ENCODE measurements at places on chromosomes 3 and 15.

GRCh38 chr3:159169828-159170227 lies 368.0 kb downstream of the MFSD1 start:
- DNase-seq, result no peak

- DNase-seq, result no peak
Measured at GRCh38 chr3:57818772-57819171, 62.7 kb downstream of the SLMAP start.

GRCh38 chr15:93158097-93158900 lies 69.3 kb upstream of the RGMA start:
- no peak for DNase-seq

GRCh38 chr3:185176750-185177359 lies 24.0 kb upstream of the C3orf70 start:
- DNase-seq, result no peak

DNA sequence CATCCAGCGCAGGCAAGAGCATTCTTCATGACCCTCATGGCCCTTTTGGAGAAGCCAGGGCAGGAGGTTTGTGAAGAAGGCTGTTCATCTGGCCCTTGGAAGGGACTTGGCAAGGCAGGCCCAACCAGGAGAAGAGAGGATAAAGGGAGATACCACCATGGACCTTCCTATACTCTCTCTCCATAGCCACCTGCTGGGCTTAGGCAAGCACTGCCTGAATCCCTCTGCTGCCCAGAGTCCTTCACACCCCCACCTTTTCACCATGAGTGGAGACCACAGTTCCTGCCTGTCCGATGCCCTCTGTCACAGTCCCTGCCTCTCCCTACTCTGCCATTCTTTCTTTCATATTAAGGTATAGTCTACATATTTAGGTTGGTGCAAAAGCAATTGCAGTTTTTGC lies 10.6 kb upstream of the SFMBT1 start:
- DNase-seq, result no peak

- no peak for DNase-seq
Measured at GRCh38 chr3:87848003-87848402, 210.8 kb downstream of the CGGBP1 start.

GRCh38 chr15:65376767-65377104 lies 1.1 kb downstream of the IGDCC3 start:
- DNase-seq, result no peak

DNA sequence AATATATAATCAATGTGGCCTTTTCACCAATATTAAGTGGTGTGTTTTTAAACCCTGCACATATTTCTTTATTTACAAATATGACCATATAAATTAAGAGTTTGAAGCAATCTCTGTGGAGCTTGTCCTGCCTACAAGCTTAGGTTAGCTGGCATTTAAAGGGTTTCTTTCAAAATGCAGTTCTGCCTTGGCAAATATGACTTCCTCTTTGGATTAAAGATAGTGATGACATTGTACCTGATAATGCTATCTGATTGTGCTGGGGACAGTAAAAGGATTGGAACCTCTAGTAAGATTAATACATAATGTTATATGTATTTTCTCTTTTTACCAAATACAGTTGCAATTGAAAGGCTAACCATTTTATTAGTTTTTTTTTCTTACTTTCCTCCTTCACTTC lies 249.1 kb downstream of the OTOL1 start:
- DNase-seq, result no peak

DNA sequence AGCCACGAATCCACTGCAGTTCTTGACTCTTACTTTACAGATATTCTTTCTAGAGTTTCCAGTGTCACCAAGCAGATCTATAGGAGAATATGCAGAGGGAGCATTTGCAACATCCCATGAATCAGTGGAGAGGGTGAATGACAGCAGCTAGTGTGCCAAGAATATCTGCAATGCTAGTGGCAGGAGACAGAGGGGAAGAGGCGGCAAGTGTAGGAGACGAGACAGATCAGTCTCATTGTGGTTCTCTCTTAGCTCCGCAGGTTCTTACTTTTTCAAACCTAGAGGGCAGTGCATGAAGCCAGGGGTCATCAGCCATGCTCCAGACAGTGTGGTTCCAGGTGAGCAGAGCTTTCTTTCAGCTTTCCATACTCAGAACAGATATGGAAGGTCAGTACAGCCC lies 744 bp downstream of the ZNF619 start:
- DNase-seq, result no peak

DNA sequence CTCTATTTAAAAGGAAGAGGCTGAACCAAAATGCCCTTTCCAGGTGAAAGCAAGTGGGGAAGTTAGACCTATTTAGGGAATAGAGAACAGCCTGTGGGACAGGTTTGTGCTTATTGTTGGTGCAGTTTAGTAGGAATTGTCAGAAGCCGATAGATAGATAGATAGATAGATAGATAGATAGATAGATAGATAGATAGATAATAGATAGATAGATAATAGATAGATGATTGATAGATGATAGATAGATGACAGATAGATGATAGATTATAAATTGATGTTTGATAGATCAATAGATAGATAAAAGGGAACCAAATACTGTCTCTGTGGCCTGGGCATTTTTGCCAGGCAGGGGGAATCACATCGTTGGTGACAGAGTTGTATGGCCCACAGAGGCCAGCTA lies 42.5 kb downstream of the SH3GL3 start:
- DNase-seq, result no peak

GRCh38 chr3:8371085-8371551 lies 130.5 kb upstream of the LMCD1 start:
- DNase-seq, result no peak

GRCh38 chr15:27845535-27846369 lies 253.4 kb downstream of the OCA2 start:
- no peak for DNase-seq

DNA sequence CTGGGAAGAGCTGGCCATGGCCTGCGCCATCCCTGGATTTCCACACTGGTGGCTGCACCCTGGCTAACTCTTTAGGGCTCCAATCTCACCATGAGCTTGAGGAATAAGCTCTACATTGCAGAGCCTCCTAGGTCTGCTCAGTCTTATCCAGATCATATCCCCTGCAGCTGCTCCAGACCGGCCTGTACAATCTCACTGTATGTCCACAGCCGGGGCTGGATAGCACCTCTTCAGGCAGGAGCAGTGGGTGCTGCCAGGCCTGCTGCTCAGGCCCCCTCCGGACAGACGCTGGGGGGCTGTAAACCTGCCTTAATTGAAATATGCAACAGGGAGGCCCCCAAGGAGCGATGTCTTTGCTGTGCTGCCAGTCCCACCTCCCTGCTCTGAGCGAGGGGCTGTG lies 15.6 kb downstream of the INSYN1 start:
- no peak for DNase-seq

- DNase-seq, result no peak
Measured at GRCh38 chr3:197041875-197042488, 12.4 kb upstream of the MELTF start.

- no peak for DNase-seq
Measured at GRCh38 chr15:40944510-40945296, 8.6 kb upstream of the CHAC1 start.

DNA sequence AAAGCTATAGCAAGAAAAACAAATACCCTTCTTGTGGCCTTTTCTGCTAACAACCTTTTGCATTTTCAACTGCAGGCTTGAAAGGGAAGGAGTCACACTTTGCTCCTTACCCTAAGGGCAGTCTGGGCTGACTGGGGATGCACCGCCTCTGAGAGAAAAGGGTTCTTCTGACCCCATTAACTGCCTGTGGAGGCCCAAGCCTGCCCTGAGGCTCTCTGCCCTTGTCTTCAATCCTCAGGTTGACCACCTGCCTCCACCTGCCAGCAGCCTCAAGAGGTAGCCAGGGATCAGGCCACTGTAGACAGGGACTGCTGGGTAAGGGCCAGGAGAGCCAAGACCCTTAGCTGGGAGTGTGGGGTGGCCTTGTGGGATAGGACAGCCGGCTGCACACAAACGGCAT lies 93.8 kb downstream of the SQOR start:
- no peak for DNase-seq

DNA sequence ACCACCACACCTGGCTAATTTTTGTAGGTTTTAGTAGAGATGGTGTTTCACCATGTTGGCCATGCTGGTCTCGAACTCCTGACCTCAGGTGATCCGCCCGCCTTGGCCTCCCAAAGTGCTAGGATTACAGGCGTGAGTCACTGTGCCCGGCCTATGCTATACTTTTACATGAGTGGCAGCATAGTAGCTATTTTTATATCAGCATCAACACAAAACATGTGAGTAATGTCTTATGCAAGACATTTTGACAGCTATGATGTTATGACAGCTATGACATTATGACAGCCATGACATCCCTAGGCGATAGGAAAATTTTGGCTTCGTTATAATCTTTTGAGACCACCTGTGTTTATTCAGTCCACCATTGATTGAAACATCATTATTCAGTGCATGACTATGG lies 4.1 kb upstream of the NAALADL2 start:
- DNase-seq, result no peak

- no peak for DNase-seq
Measured at GRCh38 chr3:101976473-101976872, 127.2 kb downstream of the NFKBIZ start.

- DNase-seq, result no peak
Measured at GRCh38 chr15:27564656-27565055, 534.5 kb downstream of the OCA2 start.

GRCh38 chr15:70569091-70569713 lies 194.2 kb downstream of the UACA start:
- no peak for DNase-seq

- no peak for DNase-seq
Measured at GRCh38 chr15:95932141-95932540, 398.4 kb upstream of the NR2F2 start.

DNA sequence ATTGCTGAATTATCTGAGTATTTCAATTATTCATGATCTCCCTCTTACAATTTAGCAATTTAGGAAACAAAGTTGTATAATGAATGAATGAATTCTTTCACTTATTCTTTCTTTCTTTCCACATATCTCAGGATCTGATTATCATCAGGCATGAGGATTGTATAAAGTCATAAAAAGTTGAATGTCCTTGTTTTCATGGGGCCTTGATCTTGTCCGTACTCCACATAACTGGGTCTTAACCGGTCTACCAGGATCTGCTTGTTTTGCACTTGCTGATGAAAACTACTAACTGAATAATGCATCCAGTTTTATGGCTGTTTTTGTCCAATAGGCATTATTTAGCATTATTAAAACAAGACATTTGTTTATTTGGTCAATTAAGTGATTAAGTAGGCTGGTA lies 12.6 kb downstream of the C3orf85 start:
- no peak for DNase-seq

GRCh38 chr3:146605106-146605505 lies at the start of gene PLSCR5:
PLSCR5 (minus strand) TSS chr3:146605346; CDS start chr3:146605212, 134 bp downstream.
- no peak for DNase-seq

GRCh38 chr3:15368561-15369135 lies 36.3 kb upstream of the SH3BP5 start:
- DNase-seq, result no peak

DNA sequence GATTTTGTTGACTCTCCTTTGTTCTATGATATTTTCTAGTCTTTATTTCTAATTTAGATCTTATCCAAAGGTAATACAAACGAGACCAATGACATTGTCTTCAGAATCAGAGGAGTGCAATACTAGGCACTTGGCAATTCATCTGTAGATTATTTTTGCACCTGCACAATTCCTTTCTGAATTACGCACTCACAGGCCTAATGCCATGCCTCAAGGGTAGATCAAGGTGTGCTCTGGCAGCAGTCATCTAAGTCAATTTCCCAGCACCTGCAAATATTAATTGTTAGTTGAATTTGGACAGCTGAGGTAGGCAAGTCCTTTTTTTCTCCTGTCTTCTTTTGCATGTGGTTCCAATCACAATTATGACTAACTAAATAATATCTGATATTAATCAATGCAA lies 653.2 kb downstream of the ROBO2 start:
- no peak for DNase-seq

GRCh38 chr3:190094160-190094718 lies 26.5 kb downstream of the P3H2 start:
- no peak for DNase-seq

DNA sequence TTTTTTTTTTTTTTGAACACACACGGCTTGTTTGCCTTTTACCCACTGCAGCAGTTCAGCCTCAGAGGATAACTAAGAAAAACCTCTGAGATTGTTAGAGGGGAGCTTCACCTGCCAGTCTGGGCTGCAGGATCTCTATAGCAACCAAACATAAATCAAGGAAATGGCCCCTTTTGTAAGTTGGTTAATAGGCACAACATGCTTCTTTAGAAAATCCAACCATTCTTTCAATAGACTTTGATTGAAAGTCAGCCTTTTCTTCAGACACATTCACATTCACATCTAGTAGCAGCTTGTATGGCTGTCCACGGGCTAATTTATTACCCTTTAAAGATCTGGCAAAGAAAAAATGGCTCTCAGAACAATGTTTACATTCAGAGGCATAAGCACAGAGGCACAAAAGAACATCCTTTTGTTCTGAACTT lies 136.6 kb upstream of the RARB start:
- DNase-seq, result no peak

- no peak for DNase-seq
Measured at GRCh38 chr3:72317491-72317890, 530.8 kb downstream of the SHQ1 start.

DNA sequence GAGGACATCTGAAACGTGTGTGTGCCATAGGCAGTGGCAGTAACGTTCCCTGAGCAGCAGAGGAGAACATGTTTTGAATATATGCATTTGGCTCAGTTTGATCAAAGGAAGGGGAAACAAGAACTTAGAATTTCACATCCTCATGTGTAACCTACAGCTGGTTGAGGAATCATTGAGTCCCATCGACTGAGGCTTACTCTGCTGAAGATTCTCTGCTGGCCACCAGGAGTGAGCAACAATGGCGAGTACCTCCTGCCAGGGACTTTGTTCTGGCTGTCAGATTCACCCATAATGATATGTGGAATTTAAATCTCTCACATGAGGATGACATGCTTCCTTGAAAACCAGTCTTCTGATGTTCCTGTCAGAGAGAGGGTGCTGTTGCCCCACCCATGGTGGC lies 21.3 kb downstream of the GORASP1 start:
- DNase-seq, result no peak

DNA sequence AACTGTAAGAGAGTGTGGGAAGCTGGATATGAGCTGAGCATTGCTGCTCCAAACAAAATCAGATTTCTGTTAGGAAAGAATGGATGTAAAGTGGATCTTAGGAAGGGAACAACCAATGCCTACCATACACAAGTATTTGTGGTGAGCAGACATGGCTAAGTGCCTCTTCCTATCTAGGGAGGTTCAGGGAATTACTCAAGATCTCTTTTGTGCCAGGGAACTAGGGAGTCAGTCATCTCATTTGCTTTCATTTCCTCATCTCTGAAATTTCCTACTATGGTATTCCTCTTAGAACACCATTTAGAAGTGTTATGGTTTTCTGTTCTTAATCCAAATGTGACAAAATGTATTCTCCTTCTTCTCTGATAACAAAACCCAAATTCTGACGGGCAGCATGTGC lies 396.5 kb downstream of the FHIT start:
- DNase-seq, result no peak

DNA sequence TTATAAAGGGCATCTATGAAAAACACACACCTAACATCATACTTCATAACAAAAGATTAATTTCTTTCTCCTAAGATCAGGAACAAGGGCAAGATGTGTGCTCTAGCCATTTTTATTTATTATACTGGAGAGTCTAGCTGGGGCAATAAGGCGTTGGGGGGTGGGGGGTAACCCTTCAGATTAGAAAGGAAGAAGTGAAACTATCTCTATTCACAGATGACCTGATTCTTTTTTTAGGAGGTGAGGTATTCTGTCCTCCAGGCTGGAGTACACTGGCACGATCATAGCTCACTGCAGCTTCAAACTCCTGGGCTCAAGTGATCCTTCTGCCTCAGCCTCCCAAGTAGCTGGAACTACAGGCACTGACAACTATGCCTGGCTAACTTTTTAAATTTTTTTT lies 89.5 kb upstream of the MANF start:
- DNase-seq, result peak; percentile 14
